Neural crest cell (in vitro differentiated cells): ENCODE measurements at places on chromosomes 1 and 21.

DNA sequence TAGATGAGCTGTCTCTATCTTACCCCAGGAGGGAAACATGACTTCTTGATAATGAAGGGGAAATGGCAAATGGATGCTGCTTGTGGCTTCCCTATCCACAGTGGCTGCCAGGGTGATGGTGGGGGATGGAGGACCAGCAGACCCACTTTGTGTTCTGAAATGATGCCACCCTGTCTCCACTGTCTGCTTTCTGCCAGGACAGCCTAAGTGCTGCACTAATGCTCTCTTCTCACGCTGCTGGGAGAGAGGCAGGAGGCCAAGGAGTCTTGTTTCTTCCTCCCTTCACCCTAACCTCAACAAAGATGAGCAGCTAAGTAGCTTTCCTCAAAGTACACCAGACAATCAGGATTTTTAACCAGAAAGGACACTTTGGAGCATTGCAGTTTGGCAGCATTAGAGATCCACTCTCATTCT, 36.6 kb downstream of the XCL1 start:
- DNase-seq: no peak

- no peak for DNase-seq
Measured at GRCh38 chr21:42760951-42761751, 107.7 kb downstream of the PDE9A start.

- DNase-seq: no peak
Measured at GRCh38 chr1:212212906-212213305, 72.3 kb upstream of the PPP2R5A start.

- no peak for DNase-seq
Measured at GRCh38 chr1:47547753-47548573, 110.1 kb downstream of the FOXD2 start.

GRCh38 chr1:62321446-62321845, 2.2 kb upstream of the KANK4 start:
- no peak for DNase-seq

DNA sequence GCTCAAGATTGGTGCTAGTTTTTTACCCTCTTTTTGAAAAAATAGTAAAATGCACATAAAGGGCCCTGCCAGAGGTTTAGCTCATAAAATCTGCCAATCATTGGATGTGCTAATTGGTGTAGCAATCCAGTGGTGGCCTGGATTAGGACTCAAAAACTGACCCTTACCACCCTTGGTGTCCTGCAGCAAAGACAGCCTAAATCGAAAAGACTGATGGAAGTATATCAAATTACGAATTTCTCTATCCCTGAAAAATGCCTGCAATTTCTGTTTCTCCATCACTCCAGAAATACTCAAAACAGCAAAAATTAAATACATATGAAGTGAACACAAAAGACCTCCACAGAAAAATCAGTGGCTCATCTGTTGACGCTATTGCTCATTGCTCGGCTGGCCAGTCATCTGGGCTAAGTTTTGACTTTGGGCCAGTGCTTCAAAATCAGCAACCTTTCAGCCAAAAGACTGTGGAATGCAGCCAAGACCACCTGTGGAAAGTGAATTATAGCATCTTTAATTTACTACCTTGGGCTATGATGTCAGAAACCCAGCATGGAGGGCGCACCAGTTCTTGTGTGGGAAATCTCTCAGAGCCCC, 30.0 kb downstream of the WLS start:
- DNase-seq: no peak

- DNase-seq: no peak
Measured at GRCh38 chr1:219150913-219151312, 22.8 kb upstream of the LYPLAL1 start.

DNA sequence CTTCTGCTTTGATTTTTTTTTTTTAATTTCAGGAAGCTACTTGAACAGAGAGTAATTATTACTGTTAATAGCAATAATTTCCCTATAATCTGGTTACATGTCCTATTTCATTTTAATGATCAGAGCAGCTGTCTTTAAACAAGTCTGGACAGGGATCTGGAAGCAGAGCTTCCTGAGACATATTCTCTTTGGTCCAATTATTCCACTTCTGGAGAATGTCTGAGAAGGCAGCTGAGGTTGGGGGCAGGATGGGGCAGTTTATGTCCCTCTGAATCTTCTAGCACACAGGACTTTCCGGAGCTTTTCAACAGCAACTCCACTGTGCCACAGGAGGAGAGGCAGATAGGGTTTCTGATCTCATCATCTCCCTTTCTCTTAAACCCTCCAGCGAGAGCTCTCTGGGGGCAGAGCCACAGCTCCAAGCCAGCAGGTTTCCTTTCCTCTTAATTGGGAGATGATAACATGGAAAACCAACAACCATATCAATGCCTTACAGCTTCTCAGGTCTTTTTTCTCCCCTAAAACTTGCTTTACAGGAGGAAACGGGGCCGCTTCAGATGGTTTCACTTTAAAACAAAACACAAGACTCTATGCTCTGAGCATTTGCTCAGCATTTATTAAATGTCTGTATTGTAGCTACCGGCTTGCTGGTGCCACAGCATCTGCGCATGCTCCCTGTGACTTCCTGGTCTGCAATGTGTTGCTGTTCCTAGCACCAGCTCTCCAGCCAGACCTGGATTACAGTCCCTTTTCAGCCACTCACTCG, 425.7 kb upstream of the USP24 start:
- no peak for DNase-seq

GRCh38 chr1:232250838-232251237, 379.1 kb downstream of the SIPA1L2 start:
- DNase-seq: no peak

DNA sequence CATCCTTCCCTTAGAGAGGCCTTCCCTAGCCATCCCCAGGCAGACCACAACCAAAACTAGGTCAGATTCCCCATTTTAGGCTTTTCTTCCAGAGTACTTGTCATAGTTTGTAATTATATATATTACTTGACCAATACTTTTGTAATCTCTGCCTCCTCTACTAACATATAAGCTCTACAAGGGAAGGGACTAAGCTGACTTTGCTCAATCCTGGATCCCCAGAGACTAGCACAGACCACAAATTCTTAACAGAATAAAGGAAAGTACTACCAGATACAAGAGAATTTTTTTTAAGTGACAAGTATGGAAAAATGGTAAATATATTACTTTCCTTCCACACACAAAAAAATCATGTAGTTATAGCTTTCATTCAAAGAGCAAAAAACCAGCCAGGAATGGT, 2.0 kb downstream of the ZMYM6 start:
- no peak for DNase-seq

DNA sequence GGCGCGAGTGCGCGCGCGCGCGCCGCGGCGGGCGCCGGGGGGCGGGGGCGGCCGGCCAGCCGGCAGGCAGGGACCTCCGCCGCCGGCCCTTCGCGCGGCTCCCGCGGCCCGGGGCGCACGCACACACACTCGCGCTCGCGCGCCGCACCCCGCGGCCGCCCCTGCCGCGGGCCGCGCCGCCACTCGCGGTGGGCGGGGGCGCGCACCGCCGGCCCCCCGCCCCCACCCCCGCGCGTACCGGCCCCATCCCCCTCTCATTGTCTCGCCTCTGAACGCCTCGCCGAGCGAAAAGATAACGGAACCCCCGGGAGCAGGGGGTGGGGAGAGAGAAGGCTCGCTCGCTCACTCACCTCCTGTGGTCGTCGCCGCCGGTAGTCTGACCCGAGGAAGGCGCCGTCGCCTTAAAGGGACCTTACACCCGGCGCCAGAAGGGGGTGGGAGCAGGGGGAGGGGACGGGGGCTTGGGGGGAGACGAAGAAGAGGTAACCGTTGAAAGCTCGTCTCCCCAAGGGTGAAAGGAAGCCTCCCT, 428 bp downstream of the POGZ start:
- peak; percentile 51 for DNase-seq
